ENCODE measurements at places on chromosomes 16 and 17.

GRCh38 chr17:68346448-68346847, 55.2 kb downstream of the ARSG start:
- no peak for DNase-seq

DNA sequence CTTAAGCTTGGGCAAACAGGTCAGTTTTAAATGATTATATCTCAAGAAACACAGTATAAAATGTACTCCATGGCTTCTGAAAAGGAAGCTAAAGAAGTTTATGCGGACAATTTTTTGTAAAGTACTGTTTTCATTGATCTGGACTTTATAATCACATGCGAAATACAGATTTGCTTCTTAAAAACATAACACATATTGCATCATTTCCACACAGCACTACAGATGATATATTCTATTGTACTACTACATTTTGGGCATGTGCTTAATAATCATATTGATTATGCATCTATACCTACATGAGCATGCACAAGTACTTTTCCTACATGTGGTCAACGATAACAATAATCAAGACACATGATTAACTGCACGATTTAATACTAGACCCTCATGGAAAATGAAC, 22.5 kb downstream of the TRIM37 start:
- DNase-seq: no peak

- DNase-seq: peak; percentile 95
These were observed 59.1 kb downstream of the OR1D5 start for GRCh38 chr17:3004150-3004801.

- no peak for DNase-seq
These were observed 139.3 kb downstream of the GAS7 start for GRCh38 chr17:10058921-10059683.

GRCh38 chr16:3020604-3021448, 658 bp downstream of the TNFRSF12A start:
- peak; percentile 92 for DNase-seq

GRCh38 chr16:27244363-27244755, 24.2 kb downstream of the NSMCE1 start:
- DNase-seq: no peak

GRCh38 chr16:1788708-1789100, 4.8 kb downstream of the IGFALS start:
- no peak for DNase-seq

DNA sequence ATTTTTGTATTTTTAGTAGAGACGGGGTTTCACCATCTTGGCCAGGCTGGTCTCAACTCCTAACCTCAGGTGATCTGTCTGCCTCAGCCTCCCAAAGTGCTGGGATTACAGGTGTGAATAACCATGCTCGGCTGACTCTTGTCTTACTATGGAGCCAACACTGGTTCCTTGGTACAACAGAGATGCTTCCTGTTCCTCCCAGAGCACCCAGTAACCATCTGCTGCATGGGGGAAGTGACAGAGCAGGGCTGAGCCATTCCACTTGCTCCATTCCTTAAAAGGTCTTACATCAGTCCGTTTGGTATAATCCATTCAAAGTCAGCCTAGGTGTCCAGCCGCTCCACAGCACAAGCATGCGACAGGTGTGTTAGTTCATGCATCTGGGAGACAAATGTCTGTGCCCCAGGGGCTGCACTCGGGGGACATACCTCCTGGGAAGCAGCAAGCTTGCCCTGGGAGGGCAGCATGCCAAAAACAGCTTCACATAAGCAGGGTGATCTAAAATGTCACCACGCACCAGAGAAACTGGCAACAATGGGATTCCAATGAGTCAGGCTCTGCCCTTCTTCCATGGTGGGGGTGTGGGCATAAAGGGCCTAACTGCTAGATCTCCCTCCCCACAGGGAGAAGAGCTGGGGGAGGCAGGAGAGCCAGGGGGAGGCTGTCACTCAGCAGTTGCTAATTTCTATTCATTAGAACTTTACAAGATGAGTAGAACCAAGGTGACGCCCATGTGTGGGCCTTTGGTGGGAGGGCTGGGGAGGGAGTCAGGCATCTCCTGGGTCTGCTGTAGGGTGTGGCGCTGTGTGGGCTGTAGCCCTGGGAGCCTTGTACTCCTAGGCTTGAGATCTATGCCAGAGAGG, 35.5 kb downstream of the PIPOX start:
- peak; percentile 41 for DNase-seq

- DNase-seq: peak; percentile 60
These were observed 345.8 kb upstream of the CDH5 start for GRCh38 chr16:66020642-66021041.

- no peak for DNase-seq
These were observed 94.3 kb upstream of the CLEC3A start for GRCh38 chr16:77928096-77928495.

Measured in urothelium cell line (cell line).